Cerebellar nuclear complex (tissue), 1 donor: ENCODE measurements at places on chromosomes 1 and 21.

GRCh38 chr1:43446881-43447835 lies 6.6 kb downstream of the HYI start:
- no peak for DNase-seq

DNA sequence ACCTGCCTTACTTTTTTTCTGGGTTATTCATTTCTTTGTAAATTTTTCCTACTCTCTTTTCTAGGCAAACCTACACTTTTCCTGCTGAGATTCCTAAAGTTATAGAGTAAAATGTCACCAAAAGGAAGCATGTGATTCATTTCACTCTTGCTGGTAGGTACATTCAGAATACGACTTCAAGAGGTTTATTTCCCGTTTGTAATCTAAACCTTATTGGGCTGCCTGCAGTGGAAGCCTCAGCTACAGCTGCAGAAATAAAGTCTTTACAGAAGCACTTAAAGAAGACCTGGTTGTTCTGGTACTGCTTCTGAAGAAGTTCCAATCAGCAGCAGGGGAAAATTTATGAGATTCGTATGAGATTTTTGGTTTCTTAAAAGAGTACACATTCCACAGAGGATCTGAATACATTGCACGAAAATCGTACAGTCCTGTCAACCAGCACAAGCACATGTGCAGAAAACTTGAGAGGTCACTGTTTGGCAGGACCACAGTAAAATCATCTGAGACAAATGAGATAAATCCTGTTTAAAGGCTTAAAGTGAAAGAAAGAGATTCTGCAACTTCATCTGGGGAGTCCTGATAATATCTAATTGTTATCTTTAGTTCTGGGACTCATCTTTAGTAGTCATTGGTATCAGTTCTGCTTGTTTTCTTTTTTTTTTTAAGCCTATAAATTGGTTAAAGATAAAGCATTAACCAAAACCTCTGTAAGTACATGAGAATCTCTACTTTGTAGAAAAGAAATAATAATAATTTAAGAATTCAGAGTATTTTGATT lies 109.9 kb upstream of the ADGRL2 start:
- DNase-seq = no peak

DNA sequence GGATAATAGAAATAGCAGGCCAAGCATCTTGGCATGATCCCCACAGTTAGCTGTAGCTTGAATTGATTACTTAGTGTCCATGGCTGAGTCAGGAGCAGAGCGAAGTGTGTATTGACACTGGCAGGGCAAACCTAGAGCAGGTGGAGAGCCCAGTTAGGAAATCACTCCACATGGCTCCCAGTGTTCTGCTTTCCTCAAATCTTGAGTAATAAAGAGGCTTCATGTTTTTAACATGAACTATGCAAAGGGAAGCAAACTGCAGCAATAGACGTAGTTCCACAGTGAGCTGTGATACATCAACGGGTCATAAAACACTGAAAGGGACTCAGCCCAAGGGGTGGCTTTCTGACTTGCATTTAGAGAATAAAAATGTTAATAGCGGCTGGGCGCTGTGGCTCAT lies 28.9 kb downstream of the RHEX start:
- no peak for DNase-seq

DNA sequence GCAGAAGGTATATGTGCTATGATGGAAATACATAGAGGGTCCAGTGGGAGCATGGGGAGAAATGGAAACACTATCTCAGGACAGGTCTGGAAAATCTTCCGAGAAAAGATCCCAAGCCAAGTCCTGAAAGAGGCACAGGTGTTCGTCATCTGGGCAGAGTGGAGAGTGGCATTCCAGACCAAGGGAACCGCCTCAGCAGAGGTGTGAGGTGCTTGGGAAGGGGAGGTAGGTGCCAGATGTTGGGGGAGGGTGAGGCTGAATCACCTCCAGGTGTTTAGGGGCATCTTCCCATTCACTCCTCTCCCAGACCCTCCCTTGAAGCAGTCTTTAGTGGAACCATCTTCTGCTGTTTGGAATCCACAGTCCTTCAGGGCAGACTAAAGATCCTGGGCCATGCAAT lies 23.5 kb upstream of the LRRN2 start:
- DNase-seq = no peak

- DNase-seq = no peak
These were observed 57.1 kb upstream of the COX20 start for GRCh38 chr1:244778344-244778743.

- DNase-seq = no peak
These were observed 234.8 kb downstream of the GPR52 start for GRCh38 chr1:174682419-174683008.

DNA sequence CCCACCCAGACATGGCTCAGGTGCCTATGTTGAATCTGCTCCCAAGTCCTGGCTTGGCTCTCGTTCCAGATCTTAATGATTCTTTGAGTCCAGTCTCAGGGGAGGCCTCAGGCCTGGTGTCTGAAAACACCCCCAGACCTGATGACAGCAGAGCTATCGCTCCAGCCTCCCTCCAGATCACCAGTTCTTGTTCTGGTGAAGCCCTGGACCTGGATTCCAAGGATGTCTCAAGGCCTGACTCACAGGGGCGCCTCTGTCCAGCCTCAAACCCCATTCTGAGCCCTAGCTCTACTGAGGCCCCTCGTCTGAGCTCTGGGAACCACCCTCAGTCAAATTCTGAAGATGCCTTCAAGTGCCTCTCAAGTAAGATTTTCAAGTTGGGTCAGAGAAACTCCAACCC lies 11.4 kb downstream of the MROH7 start:
- no peak for DNase-seq

- DNase-seq = no peak
These were observed 66.9 kb upstream of the LRIF1 start for GRCh38 chr1:111030590-111030989.

DNA sequence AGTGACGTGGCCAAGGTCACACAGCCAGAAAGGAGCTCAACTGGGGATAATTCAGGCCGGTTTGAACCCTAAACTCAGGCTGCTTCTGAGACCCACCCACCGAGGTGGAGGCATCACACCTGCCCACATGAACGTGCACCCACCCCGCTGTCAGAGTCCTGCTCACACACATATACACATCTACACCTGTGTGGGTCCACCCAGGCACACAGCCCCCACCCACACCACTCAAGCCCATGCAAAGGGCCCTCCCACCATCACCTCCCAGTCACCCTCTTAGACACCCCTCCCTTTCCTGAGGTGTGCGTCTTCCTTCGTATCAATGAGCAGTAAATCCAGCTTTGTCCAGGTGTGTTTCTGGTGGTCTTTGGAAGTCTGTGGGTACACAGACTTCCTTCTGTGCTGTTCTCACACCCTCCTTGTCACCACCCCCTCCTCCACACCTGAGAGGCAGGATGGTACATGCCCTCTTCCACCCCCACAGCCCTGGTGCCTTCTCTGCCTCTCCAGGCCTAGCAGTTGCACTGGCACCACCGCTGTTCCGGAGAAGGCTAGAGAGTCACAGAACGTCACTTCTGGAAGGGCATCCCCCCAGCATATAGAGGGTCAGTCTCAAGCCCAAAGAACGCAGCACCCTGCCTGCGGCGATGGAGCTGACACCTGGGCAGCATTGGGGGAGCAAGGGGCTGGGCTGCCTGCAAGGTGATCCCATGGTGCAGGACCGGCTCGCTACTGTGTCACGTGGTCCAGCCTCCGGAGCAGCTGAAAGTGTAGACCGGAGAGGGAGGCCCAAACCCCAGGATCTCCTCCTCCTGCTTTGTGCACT lies 18.9 kb upstream of the FAM131C start:
- DNase-seq = no peak

- DNase-seq = no peak
These were observed 442.6 kb upstream of the ADGRL2 start for GRCh38 chr1:81358151-81358550.

DNA sequence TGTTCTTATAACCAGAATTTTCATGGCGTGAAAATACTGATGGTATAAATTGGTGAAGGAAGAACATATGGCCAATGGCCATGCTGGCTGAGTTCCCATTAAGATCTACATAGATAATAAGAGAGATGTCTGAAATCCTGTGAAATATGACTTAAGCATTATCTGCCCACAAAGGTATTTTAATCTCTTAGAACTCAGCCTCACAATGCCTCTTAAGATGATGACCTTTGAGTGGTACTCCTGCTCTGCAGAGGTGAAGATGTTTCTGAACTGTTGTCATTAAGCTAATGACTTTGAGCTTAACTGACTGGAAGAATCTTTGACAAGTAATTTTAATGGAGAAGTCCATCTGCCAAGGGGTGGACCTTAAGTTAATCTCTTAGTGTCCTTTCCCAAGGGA lies 148.7 kb downstream of the ZNF326 start:
- no peak for DNase-seq

DNA sequence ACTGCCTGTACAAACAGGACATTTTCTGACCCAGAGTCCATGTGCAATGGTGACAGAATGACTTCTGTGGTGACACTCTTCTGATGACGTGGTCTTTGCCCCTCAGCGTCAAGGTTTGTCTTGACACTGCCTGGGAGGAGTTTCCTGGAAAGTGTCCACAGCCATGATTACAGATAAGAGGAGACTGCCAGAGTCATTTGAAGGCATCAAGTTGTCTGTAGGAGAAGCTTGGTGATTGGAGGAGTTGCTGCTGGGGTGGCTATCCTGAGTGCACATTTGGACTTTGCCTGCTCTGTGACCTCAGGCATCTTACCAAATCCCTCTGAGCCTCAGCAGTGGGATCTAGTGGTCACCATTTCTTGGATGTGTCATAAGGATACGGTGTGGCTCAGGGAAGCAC lies 17.7 kb downstream of the TCHHL1 start:
- DNase-seq = no peak

GRCh38 chr1:100907887-100908286 lies 12.0 kb downstream of the SLC30A7 start:
- DNase-seq = no peak

DNA sequence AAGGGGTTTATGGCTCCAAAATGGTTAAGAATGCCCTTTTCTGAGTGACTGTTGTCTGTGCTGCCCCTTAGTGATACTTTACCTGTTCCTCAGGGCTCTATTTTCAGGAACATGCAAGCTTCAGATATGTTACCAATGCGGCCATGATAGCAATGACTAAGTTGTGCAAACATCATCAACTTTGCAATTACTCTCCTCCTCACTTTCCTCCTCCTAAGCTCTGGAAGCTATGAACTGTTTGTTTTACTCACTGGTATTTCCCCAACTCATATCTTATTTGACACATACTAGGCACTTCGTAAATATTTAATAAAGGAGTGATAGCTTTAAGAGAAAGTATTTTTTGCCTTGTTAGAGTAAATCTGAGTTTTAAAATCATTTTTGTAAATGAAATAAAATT lies 53.8 kb downstream of the RWDD3 start:
- no peak for DNase-seq

DNA sequence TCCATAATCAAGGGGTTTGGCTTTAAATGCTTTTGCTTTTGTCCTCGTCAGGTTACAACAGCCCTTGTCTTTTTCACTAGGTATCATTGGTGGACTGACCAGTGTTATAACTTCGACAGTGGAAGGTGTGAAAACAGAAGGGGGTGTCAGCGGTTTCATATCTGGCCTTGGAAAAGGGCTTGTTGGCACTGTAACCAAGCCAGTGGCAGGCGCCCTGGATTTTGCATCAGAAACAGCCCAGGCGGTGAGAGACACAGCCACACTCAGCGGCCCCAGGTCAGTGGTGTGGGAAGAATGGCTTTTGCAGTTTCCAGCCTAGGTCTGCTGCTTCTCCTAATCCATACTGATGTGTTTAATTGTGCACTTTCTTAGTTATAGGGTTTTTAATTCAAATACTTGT lies 157.9 kb downstream of the DHRS3 start:
- DNase-seq = no peak

GRCh38 chr1:207405814-207406213 lies 48.3 kb upstream of the CR2 start:
- DNase-seq = no peak

- DNase-seq = no peak
These were observed 5.4 kb downstream of the PBX1 start for GRCh38 chr1:164564378-164564777.

DNA sequence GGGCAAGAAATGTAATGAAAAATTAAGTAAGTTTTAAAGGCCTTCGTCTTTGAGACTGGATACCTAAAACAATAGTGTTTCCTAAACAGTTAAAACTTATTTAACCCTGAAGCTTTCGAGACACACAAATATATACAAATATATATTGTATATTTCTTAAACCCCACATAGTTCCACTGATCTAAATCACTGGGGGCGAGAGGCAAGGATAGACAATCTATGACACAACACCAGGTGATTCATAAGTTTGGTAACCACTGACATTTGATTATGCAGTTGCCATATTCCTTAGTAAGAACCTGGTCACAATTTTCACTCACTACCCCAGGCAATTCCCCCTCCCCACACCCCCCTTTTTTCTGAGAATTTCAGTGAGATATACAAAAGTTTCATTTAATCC lies 55.3 kb upstream of the BOLA1 start:
- DNase-seq = no peak

GRCh38 chr1:212760126-212760823 lies 31.3 kb downstream of the NSL1 start:
- no peak for DNase-seq

- DNase-seq = no peak
These were observed at the start of gene AMIGO1 for GRCh38 chr1:109509176-109510134. Gene AMIGO1, minus strand, starts transcription at chr1:109509727. Its CDS starts 815 bp downstream, at chr1:109508912.

- no peak for DNase-seq
These were observed 18.7 kb upstream of the LRRC47 start for GRCh38 chr1:3814771-3815561.

- DNase-seq = no peak
These were observed 147.8 kb upstream of the CD34 start for GRCh38 chr1:208058756-208059155.

- no peak for DNase-seq
These were observed 28.6 kb downstream of the DSTYK start for GRCh38 chr1:205182930-205183329.

- DNase-seq = no peak
These were observed 773 bp downstream of the RABIF start for GRCh38 chr1:202888221-202888530.

DNA sequence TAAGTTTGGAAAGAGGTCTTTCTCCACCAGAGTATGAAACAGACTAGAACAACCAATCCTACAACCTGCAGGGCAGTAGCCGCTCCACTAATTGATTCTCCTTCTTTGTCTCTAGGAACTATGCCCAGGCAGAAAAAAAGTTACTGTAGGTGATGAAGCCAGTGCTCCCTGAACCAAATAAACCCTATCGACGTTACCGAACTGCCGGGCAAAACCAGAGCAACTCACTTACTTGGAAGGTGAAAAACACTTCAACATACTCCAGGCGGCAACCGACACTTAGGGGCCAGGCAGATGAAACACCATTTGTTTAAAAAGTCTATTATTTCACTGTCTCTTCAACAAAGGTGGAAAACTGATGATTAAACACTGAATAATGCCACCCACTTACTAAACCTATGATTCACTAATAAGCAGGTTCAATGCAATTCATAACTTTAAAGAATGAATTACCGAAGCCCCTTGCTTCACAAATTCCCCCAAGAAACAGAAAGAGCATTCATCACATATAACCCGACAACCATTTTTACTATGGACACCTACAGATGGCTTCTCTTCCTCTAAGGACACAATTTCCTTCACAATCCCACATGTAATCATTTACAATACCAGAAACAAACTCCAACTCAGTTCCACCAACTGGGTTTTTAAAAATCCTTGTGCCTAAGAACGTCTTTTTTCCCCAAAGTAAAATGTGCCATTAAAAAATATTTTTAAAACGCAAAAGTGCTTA lies 1.6 kb downstream of the NRIP1 start:
- no peak for DNase-seq

- DNase-seq = no peak
These were observed 652.4 kb downstream of the PLPP3 start for GRCh38 chr1:55926906-55927471.

GRCh38 chr21:36542312-36543101 lies 62.6 kb upstream of the CLDN14 start:
- DNase-seq = no peak
